ENCODE measurements at places on chromosomes 2 and 18.

DNA sequence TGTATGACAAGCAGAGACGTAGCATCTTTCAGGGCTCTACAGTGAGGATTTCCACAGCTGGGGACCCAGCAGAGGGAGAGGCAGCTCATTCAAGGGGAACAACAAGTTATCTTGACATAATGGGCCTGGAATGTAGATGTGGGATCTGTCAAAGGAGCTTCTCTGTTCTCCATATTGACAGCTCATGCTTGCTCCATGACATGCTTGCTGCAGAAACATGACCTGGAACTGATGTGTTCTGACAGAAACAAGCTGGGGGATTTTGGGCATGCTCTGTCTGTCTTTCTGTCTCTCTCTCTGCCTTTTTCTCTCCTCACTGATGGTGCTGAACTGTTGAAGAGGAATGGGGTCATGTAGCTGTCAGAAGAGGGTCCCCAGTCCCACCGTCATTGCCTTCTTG is 79.6 kb downstream of the MMADHC start:
- no peak for DNase-seq

- no peak for DNase-seq
Measured at GRCh38 chr18:21496277-21496835, 104.1 kb downstream of the ESCO1 start.

GRCh38 chr2:64063924-64064331 is 44.7 kb upstream of the VPS54 start:
- no peak for DNase-seq

- no peak for DNase-seq
Measured at GRCh38 chr18:14976736-14977430, 228.9 kb downstream of the ANKRD30B start.

- no peak for DNase-seq
Measured at GRCh38 chr2:54239427-54239826, 16.6 kb downstream of the TSPYL6 start.

DNA sequence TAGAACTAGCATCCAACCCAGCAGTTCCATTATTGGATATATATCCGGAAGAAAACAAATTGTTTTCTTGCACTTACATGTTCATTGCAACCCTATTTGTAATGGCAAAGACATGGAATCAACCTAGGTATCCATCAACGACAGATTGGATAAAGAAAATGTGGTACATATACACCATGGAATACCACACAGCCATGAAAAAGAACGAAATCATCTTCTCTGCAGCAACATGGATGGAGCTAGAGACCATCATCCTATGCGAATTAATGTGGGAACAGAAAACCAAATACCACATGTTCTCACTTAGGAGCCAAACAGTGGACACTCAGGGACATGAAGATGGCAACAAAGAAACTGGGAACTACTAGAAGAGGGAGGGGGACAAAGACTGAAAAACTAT is 352.7 kb downstream of the CDH2 start:
- DNase-seq, result no peak

- no peak for DNase-seq
Measured at GRCh38 chr2:242075168-242075567, 205.6 kb downstream of the RTP5 start.

DNA sequence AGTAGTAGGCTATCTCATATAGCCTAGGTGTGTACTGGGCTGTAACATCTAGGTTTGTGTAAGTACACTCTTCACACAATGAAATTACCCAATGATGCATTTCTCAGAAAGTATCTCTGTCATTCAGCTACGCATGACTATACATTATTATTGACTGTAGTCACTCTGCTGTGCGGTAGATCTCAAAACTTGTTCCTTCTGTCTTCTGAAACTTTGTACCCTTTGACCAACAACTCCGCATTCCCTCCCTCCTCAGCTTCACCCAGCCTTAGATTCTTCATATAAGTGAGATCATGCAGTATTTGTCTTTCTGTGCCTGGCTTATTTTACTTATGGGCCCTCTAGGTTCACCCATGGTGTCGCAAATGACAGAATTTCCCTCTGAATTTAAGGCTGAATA is 49.0 kb downstream of the TAF1B start:
- no peak for DNase-seq

DNA sequence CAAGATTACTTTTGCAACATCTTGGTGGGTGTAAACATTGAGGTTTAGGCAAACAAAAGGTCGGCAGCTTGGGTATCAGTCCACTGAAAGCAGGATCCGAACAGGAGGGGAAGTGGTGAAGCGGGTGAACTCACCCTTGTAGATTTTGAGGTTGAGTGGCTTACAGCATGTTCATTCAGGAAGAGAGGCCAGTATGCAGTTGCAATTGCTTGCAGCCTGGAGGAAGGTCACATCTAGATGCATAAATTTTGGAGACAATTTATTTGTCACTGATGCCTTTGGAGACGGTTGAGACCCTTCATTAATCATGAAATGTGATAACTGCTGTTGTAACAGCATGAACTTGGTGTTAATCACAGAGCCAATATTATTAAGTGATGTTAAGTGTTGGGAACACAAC is 131.1 kb downstream of the LTBP1 start:
- no peak for DNase-seq

- DNase-seq, result no peak
Measured at GRCh38 chr2:119546447-119546767, 2.2 kb downstream of the CFAP221 start.

DNA sequence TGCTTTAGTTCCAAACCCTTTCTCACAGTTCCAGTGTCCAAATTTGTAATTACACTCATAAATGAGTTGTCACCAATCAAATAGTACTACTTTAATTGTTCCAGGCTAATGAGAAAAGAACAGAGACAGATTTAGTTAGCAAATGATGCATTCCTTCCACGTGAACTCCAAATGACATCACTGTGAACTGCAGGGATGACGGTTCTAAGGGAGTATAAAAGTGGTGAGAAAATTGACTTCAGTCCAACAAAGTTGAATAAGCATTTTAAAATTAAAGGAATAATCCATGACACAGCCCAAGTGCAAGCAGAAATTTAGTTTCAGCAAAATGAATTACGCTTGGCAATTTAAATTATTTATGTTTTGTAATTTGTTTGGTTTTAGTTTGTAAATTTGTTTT is 102.0 kb upstream of the LRATD1 start:
- no peak for DNase-seq

DNA sequence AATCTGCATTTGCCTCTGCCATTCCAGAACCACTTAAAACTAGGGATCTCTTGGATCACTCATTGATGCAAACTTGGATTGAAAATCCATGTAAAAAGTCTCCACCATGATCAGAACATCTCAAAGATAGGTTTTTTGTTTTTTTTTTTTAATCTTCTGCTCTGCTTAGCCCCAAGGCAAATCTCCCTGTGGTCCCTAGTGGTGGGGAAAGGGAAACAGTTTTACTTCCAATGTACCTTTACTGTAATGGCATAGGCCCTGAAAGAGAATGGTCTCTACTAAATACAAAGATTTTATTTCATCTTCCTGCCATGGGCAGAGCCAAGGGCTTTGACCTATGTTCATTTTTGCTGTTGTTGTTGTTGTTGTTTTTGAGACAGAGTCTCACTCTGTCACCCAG is 78.4 kb downstream of the KANSL1L start:
- no peak for DNase-seq

DNA sequence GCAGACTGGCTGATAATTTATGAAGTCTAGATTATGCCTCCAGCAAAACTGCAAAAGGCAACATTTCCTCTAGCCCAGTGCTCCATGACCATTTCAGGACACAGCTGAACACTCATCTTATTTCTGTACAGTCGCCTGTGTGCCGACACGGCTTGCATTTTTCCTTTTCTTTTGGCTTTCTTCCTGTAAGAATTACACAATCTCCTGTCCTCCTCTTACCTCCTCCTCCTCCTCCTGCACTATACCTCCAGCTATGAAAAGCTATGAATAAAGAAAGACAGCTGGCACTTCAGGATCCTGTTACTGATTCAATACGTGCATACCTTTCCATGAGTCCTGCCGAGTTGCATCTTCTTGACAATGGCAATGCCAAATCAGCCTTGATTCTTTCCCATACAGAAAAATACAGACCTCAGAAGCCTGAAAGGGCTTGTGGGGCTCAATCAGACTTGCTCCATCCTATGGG is 32.2 kb upstream of the TRIB2 start:
- no peak for DNase-seq

- DNase-seq, result no peak
Measured at GRCh38 chr2:221176667-221177066, 395.4 kb downstream of the EPHA4 start.

GRCh38 chr2:164697688-164698461 is 76.6 kb upstream of the GRB14 start:
- no peak for DNase-seq

DNA sequence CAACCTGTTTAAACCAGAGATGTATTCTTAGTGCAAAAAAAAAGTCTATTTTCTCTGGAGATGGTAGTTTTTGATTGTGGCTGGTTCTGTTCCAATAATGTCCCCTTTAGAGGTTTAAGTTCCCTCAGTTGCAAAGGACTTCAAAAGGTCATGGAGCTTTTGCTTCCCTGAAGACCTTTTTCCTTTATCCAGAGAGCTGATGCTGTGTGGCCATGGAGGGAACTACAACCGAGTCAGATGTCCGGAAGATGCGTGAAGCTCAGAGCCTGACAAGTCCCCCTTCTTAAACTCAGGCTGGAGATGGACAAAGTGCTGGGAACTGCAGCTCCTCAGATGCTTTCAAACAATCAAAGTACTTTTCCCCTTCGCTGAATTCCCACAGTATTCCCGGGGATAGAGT is 176.1 kb downstream of the TMEM18 start:
- DNase-seq, result no peak

GRCh38 chr2:179596018-179596417 is 265.4 kb downstream of the ZNF385B start:
- no peak for DNase-seq

DNA sequence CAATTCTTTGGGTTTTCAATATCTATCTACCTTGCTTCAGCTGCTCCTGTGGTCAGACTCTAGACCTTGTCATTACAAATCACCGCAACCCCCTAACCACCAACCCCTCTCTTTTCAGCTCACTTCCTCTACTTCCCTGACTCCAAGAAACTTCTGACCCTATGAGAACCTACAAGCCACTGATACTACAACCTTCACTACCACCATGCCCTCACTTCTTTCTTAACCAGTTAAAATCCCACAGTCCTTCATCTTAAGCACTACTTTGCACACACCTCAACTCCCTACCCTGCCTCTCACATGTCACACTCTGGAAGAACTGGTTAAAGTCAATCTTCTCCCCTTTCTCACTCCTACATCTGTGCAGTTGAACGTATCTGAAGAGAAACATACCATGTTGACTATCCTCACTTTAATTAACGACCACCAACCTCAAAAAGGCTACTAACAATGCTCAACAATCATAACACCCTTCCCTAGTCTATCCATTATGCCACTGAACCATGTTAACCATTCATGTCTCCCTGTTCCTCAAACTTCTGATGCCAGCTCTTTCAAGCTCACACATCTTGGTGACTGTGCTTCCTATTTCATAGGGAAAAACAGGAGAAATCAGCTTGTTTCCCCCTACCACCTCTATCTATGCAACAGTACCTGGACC is 12.6 kb downstream of the EIF2AK3 start:
- DNase-seq, result no peak

- DNase-seq, result no peak
Measured at GRCh38 chr2:65070172-65070830, 14.1 kb downstream of the CEP68 start.

Measured in activated T-cell treated with anti-CD3 and anti-CD28 coated beads, Interleukin-2, amount 50 U/mL, for 4 hours (primary cell).